A172 (cell line): ENCODE measurements at places on chromosomes 2 and 18.

GRCh38 chr2:29562896-29563295, 358.5 kb downstream of the ALK start:
- DNase-seq, result no peak

- DNase-seq, result peak; percentile 83
Observed at GRCh38 chr2:72980535-72981217, 63.4 kb downstream of the EMX1 start.

- no peak for DNase-seq
Observed at GRCh38 chr2:142332196-142332595, 201.4 kb upstream of the LRP1B start.

DNA sequence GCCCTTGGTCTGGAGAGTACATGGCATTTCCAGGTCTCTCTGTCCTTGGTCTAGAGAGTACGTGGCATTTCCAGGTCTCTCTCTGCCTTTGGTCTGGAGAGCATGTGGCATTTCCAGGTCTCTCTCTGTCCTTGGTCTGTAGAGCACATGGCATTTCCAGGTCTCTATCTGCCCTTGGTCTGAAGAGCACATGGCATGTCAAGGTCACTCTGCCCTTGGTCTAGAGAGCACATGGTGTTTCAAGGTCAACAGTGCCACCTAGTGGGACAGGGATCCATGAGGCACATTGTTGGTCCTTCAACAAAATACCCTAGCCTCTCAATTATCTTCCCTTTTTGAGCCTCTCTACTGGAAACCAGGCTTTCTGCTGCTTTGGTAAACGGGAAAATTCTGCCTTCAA, 250.2 kb downstream of the OTX1 start:
- DNase-seq, result peak; percentile 30

DNA sequence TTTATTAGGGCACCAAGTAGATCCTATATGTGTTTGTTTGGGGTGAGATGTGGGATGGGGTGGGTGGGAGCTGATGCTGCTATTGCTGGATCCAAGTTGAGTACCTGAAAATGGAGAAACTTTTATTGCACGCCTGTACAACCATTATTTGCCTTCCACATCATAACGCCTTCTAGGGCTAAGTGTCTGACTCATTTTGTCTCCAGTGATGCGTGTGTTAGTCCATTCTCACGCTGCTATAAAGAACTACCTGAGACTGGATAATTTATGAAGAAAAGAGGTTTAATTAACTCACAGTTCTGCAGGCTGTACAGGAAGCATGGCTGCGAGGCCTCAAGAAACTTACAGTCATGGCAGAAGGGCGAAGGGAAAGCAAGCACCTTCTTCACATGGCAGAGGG, 58.2 kb downstream of the KDM3A start:
- DNase-seq, result no peak

DNA sequence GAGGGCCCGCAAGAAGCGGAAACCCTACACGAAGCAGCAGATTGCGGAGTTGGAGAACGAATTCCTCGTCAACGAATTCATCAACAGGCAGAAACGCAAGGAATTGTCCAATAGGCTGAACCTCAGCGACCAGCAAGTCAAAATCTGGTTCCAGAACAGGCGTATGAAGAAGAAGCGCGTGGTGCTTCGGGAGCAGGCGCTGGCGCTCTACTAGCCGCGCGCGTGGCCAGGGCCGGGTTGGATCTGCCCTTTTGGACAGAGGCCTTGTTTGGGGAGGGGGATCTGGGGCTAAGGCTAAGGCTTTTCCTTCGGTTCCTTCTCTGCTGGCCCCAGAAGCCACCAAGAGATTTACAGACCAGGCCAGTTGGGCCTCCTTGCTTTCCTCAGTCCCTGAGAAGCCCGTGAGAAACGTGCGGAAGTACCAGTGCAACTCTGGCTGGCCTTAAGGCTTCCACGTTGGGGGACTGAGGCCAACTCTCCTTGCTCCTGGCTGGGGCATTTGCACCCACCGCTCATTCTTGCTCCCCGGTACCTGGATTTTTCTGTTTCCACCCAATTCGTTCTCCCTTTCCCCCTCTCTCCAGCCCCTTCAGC, 1.0 kb downstream of the HOXD12 start:
- DNase-seq, result no peak

- peak; percentile 79 for DNase-seq
Observed at GRCh38 chr2:171522052-171522787, at the start of gene CYBRD1. TSS of gene CYBRD1 (plus strand) at chr2:171522474. CDS start at chr2:171522546, 72 bp downstream.

- DNase-seq, result no peak
Observed at GRCh38 chr2:36807223-36807886, 110.8 kb downstream of the VIT start.

GRCh38 chr2:181876614-181877063, 14.9 kb upstream of the ITPRID2 start:
- DNase-seq, result peak; percentile 98

DNA sequence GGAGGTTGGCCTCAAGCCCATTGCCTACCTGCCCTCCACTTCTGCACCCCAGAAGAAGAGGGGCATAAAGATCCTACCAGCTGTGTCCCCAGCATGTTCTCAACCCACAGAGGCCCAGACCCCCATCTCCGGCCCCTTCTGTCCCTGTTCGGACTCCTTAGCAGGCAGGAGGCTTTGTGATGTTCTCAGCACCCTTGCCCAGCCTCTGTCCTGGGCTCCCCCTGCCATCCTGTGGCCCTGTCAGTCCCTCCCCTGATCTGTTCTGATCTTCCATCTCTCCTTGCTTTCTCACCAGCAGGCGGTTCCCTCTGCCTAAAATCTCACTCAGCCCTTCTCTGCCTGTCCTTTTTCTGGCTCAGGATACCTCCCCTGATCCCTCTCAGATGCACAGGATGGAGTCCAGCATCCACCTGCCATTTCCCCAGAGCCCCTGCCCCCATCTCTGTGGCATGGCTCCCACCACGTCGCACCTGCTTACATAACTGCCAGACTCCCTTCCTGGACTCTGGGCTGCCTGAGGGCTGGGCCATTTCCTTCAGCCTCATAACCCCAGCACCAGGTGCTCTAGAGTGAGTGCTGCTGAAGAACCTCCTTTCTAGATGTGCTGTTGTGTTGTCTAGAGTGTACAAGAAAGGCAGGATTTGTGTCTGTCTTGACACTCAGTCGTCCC, 134.0 kb downstream of the CTIF start:
- no peak for DNase-seq

GRCh38 chr2:200469708-200470211, 40.1 kb downstream of the KCTD18 start:
- no peak for DNase-seq

DNA sequence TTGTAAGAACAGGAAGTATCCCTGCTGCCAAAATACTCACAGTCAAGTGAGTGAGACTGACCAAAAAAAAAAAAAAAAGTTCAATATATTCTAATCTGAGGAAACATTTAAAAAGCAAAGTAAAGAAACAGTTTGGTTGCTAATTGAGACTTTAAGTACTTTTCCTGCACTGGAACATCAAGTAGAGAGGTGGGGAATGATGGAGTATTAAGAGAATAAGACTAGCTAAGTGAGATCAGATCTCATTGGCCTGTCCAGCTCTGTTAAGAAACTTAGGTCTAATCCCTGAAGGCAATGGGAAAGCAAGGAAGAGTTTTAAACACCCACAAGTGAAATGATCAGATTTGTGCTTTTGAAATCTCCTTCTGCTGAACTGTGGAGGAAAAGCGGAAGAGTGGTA, 27.8 kb upstream of the MAP4K3 start:
- no peak for DNase-seq

DNA sequence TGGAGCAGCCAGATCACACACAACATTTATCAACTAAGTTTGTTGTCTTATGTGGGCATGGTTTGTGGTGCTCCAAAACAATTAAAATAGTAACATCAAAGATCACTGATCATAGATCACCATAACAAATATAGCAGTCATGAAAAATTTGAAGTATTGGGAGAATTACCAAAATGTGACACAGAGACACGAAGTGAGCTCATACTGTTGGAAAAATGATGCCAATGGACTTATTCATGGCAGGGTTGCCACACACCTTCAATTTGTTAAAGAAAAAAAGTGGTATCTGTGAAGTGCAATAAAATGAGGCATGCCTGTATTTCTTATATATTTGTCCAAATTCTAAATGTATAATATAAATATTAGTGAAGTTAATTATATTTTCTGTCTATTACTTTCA, 42.9 kb upstream of the CABYR start:
- no peak for DNase-seq

DNA sequence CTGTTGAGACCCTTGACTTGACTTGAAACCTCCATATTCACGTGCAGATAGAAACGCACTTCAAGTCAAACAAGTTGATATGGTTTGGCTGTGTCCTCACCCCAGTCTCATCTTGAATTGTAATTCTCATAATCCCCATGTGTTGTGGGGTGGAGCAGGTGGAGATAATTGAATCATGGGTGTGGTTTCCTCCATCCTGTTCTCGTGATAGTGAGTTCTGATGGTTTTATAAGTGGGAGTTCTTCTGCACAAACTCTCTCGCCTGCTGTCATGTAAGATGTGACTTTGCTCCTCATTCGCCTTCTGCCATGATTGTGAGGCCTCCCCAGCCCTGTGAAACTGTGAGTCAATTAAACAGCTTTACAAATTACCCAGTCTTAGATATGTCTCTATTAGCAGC, 21.4 kb downstream of the SLC3A1 start:
- DNase-seq, result no peak

GRCh38 chr18:67865400-67865799, 348.9 kb upstream of the DSEL start:
- DNase-seq, result no peak

- DNase-seq, result no peak
Observed at GRCh38 chr2:129301431-129301913, 678.0 kb upstream of the RAB6C start.

GRCh38 chr18:39780774-39781173, 2174.3 kb upstream of the PIK3C3 start:
- no peak for DNase-seq

DNA sequence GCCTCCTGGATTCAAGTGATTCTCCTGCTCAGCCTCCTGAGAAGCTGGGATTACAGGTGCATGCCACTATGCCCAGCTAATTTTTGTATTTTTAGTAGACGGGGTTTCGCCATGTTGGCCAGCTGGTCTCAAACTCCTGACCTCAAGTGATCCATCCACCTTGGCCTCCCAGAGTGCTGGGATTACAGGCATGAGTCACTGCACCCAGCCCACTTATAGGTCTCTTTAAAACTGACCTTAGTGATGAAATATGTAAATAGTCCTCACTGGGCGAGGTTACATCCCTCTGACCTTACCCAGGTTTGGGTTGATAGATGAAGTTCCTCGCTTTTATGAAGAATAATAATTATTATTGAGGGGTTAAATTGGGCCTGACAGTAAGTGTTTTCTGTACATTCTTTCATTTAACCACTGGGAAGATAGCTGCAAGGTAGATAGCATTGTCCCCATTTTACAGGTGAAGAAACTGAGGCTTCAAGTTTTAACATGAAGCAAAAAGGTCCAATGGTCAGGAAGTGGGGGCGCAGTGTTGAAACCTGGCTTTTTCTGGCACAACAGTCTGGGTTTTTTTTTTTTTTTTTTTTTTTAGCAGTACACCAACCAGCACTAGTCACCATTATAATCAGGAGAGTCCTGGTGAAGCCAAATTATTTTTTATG, 174.8 kb upstream of the EPAS1 start:
- peak; percentile 60 for DNase-seq
